GM23338 (cell line): ENCODE measurements at places on chromosomes 11 and 22.

GRCh38 chr11:28834877-28835276, 726.7 kb downstream of the METTL15 start:
- peak; percentile 9 for DNase-seq

DNA sequence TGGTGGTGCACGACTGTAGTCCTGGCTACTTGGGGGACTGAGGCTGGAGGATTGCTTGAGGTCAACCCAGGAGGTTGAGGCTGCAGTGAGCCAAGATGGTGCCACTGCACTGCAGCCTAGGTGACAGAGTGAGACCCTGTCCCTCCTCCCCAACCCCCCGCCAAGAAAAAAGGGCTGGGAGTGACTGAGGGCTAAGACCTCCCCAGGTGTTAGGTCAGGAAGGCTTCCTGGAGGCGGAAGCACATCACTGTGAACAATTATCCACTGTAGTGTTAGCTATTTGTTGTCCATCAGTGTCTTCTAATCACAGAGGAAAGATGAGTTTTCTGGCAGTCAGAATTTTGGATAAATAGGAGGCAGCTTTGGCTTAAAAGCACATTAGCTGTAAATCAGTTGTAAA, 8.8 kb downstream of the YDJC start:
- no peak for DNase-seq

DNA sequence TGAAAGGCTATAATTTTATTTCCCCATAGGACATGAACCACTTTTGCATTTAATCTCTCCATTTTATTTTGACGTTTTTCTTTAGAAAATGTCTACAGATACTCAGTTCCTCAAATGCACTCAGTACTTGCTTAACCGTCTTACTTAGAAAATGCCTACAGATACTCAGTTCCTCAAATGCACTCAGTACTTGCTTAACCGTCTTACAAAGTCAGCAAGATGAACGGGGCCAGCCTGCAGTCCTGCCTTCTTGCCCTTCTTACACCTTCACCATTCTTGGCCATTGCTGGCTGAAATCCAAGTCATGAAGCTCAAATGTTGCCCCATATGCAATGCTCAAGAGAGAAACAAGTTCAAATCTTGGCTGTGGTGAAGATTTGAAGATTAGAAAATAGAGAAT, 34.1 kb downstream of the CSNK2A3 start:
- no peak for DNase-seq

DNA sequence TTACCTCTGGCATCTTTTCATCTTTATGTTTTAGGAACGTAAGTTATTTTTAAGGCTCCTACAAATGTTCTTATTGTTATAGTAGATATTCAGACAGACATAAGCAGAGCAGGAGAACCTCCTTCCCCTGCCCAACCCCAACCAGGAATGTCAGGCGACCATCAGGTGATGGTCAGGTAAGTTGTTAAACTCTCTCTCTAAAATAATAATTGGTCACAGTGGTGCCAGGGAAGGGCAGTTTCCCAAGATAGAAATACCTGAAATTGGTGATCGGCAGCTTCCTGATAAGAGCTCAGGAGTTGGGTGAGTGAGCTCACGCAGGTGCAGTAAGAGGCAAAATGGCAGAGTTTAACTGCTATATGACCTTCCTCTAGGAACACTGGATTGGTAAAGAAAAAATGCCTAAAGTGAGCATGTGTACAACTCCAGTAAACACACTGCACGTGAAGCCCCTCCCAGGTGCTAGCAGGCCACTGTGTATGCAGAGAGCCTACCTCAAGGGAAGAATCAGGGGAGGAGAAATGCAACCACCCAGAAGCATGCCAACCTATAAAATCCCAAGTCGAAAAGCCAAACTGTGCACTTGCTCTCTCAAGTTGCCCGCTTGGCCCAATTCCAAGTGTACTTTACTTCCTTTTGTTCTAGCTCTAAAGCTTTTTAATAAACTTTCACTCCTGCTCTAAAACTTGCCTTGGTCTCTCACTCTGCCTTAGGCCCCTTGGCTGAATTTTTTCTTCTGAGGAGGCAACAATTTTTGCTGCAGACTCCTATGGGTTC, 273.9 kb downstream of the SBF2 start:
- DNase-seq: peak; percentile 11

DNA sequence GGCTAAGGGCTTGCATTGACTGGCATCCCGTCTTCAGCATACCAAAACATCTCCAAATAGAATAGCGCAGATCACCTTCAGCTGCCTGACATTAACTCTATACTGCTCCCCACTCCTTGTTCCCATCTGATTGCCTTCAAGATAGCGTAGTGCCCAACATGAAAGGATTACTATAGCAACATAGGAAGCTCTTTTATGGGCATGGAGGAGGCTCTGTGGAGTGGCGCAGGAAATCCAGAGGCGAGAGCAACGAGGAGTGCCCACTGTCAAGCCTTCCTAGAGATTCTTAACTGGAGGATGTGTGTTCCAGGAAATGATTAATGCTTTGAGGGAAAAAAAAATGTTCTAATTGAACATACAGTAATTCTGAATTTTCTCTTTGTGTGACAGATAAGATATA, 213.3 kb downstream of the CADM1 start:
- DNase-seq: no peak

GRCh38 chr22:39491696-39492095, 10.4 kb upstream of the MIEF1 start:
- no peak for DNase-seq

- DNase-seq: no peak
Observed at GRCh38 chr11:88357323-88358039, 19.9 kb upstream of the CTSC start.

- DNase-seq: no peak
Observed at GRCh38 chr11:121059605-121060004, 35.7 kb downstream of the TBCEL start.

GRCh38 chr11:94494126-94494680, 419 bp downstream of the ANKRD49 start:
- DNase-seq: no peak
